ENCODE measurements at places on chromosomes 5 and 9.

GRCh38 chr5:143085319-143085917, 315.2 kb downstream of the ARHGAP26 start:
- DNase-seq: no peak

DNA sequence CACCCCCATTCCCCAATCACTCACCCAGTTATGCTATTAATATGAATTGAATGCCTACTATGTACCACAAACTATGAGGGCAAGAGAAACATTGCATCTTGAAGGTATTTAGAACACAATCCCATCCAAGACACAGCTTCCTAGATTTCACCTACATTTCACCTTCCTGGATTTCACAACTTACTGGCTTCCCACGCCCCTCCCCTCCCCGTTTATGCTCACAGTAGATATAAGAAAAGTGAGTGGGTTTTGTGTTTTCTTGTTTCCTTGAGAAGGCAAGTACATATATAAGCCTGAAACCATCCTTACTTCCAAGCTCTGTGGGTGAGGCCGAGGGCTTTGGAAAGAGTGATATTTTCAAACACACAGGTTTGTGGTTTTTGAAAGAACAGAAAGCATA, 465.0 kb downstream of the BNC2 start:
- DNase-seq: no peak

DNA sequence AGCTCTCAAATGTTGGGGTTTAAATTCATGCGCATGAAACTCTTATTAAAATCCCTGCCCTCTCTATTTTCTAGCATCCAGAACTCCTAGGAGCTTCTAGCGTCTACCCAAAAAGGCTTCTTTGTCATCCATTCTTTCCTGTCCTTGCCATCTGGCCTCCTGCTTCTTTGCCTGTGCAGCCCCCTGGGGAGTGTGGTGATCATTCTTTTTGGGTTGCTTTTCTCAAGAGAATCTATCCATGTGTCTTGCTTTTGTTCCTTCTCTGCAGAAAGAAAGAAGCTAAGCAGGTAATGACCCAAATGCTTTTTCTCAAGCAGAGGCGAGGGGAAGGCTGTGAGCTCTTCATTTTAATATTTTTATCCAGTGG, 26.6 kb downstream of the SKP2 start:
- DNase-seq: no peak

DNA sequence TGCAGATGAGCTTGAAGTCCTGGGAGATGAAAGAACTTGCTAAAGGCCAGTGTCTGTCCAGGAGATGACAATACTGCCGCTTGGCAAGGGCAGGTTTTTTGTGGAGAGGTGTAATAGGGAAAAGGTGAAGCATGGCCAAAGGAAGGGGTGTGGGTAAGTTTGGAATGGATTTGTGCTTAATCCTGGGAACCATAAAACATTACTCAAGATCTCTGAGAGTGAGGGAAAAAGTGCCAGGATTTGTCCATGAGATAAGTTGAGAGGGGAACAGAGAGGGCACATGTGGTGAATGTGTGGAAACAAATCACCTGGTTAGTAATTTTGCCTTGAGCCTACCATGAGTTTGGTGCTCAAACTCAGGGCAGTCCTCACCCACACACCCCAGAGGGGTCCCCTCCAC, 108.8 kb upstream of the CD180 start:
- no peak for DNase-seq

DNA sequence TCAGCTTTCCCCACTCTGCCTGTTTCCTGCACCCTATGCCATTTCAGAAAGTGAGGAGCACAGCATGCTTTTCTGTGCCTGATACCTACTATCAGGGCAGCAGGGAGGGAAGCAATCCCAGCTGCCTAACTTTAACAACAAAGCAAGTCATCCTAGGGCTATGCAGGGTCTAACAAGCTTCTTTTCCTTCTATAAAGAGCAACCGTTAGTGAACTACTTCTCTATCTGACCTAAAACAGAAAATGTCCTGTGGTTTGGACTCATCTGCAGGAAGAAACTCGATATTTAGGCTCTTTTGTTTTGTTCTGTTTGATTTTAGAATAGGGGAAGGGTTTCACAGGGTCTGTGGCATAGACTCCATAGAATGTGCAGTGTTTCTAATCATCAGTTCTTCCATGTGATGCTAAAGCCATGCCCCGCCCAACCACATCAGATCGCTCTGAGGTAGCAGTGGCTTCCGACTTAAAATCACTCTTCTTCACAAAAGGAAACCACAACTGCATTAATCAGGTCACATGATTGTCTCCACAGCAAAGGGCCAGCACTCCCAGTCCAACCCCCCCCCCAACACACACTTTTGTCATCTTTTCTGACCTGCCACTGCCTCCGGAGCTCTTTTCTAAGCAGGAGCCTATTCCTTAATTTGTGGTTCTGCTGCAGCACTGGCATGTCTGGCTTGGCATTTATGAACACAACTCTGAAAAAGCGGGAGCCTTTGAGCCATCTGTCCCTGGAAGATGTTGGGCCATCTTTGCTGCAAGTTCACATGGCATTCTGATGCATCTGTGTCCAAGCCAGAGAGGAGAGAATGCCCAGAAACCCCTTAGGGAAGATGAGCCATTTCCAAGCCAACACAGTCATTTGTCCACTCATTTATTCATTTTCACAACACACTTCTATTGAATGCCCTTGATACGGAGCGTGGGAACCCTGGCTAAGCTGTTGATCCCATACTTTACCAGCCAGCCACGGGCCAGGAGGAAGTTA, 71.6 kb downstream of the CFAP90 start:
- DNase-seq: no peak

DNA sequence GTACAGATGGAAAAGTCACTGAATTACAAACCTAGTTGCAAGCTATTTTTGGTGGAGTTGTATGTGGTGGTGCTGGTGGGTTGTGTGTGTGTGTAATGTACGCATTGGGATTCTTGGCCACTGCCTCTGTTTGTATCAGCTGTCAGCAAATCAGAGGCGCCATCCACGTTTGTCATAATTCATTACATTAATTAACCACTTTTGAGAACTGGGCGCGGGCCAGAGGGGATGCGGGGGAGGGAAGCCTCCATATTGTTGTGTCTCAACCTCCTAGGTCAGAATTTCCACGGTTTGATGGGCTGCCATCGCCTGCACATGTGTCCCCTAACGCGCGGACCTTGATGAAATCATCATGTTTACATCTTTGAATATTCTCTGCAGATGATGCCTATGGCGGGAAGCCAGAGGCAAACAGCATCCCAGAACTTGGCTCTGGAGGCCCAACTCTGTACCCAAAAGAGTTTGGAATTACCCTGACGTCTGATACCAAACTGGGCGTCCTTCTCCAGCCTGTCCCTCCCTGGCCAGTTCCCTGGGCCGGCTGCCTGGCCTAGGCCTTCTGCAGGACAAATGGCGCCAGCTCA, 54.9 kb downstream of the FGF18 start:
- DNase-seq: no peak

- DNase-seq: no peak
Measured at GRCh38 chr5:10530601-10531320, 33.1 kb upstream of the ANKRD33B start.

- DNase-seq: no peak
Measured at GRCh38 chr5:37847978-37848425, 8.2 kb upstream of the GDNF start.

DNA sequence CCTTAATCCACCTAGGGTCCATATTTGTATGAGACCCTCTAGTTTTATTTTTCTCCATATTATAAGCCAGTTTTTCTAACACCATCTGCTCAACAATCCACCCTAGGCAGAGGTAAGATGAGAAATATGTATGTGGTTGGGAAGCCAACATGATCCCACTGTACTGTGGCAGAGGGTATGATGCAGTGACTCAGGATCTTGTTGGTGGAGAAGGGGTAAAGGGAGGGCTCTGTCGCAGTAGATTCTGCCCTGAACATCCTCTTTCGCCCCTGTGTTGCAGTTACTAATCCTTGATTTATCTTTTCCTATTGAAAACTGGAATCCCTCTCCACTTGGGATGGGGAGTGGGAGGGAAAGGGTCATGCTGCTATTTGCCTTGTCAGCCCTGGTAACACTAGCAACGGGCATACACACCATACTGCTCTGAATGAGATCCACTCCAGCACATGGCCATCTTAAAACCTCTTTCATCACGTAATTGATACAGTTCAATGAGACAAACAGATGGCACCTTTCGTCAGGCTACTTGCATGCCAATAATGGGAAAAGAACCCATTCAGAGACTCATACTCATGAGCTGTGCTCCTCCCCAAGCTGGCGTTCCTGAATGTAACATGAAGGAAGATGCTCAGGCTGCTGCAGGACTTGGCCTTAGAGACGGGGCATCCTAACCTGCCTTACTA, 63.0 kb downstream of the ADAMTS12 start:
- no peak for DNase-seq

GRCh38 chr5:91707521-91707841, 324.4 kb upstream of the ARRDC3 start:
- DNase-seq: no peak

DNA sequence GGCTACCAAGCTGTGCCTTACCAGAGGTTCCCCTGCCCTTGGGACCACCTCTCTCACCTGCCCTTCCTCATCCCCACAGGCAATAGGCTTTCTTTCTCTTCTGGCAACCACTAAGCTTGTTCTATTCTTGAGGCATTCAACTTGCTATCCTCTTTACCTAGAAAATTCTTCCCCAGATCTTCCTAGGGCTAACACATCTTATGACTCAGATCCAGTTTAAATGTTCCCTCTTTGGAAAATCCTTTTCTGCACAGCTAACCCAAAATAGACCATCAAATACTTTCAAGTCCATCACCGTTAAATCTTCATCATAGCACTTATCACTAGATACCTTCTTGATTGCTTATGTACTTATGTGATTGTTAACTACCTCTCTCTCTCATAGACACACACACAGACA, 93.7 kb downstream of the ENC1 start:
- DNase-seq: no peak

DNA sequence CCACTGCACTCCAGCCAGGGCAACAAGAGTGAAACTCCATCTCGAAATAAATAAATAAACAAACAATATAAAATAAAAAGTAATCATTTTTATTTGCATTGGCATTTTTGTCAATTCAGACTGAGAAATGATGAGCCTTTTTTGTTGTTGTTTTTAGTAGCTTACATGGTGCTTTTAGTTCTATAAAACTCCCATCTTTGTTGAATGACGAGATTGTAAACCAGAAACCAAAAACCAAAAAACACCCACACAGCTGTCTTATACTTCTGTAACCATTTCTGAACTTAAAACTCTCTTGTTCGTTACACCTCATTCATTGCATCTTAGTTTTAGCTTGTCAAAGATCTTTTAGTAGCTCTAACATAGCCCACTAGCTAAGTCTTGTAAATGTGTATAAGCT, 44.7 kb downstream of the GGTA1 start:
- DNase-seq: no peak

DNA sequence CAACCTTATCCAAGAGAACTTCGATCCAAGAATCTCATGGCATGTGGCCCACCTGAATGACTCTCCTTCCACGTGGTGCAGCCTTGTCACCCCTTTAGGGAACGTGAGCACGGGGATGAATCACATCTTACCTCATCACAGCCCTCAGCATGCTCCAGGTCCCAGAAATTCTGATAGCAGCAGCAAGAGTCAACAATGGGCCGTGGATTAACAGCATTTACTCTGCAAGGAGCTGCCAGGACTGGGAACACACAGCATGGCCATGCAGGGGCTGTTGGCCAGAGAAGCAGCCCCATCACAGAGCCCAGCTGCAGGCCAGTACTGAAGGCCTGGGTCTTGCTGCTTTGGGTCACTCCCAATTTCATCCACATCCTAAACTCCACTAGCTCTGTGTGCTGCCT, 150.4 kb downstream of the C5orf15 start:
- DNase-seq: no peak

- DNase-seq: no peak
Measured at GRCh38 chr5:16392718-16393117, 72.9 kb downstream of the ZNF622 start.

Data from CD8-positive, alpha-beta T cell (primary cell).